Natural killer cell (primary cell): ENCODE measurements at places on chromosomes 13 and 19. TPM values are rescaled to one million over a fixed set of nuclear protein-coding genes. Genes with fewer than 3 reads are reported as not detected.

Gene GRIK5
- 0.31 TPM for total RNA-seq

Gene KLHL1
- total RNA-seq, result not detected

Gene TRPM4
- not detected for total RNA-seq

Gene CD209
- not detected for total RNA-seq
